Posterior vena cava (tissue), 2 donors: ENCODE measurements at places on chromosomes 5 and 9. TPM values are rescaled to one million over a fixed set of nuclear protein-coding genes. Genes with fewer than 3 reads are reported as not detected.

- DNase-seq: no peak
These were observed 39.3 kb upstream of the CDC42SE2 start for GRCh38 chr5:131224387-131225201.

FAM151B gene
- 2.1 TPM for total RNA-seq

IFNK gene
- total RNA-seq: not detected

DNA sequence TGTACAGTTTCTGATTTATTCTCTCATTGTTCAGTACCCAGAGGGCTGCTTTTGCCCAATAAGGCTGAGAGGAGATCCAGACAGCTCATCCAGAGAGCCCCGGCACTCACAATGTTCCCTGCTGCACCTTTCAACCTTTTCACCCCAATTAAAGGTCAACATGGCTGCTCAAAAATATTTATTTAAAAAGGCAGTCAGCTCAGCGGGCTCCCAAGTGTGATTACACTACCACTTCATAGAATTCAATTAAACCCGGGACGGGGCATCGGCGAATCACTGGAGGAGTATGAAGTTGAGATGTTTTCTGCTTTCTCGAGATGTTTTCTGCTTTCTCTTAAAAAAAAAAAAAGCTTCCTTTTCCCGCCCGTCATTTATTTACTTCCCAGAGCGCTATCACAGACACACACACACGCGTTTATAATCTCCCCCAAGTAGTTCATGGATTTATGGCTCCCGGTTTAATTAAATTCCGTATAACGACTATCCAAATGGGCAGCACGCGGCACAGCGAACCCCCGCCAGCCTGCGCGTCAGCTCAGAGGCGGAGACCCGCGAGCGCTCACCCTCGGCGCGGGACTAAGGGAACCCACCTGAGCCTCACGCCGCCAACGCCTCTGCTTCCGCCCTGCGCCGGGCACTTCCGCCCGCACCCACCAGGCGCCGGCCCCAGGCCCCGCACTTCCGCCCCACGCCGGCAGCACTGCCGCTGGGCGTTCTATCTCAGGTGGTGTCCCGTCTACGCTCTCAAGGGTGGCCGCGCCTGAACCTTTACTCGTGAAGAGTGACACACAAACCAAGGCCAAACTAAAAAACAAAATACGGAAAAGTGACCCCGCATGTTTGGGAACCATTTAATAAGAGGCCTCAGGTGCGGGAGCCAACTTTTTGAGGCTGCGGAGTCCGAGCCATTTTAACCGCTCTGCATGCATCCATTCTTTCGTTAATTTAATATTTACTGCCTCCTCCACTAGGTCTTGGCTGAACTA is at the start of gene C5orf63:
Gene C5orf63, minus strand, starts transcription at position 642 of the 986 bp plus-strand sequence. CDS start 14,507 bp downstream, outside the sequence.
- DNase-seq: peak; percentile 89

GRCh38 chr9:77893706-77894105 is 137.9 kb downstream of the GNAQ start:
- DNase-seq: no peak

- DNase-seq: no peak
These were observed 500.2 kb upstream of the CDH6 start for GRCh38 chr5:30693326-30693725.

MELK gene
- total RNA-seq: 0.88 TPM

GRCh38 chr9:108950168-108950567 is 16.0 kb downstream of the ABITRAM start:
- no peak for DNase-seq

- DNase-seq: no peak
These were observed 1.9 kb downstream of the GCNT4 start for GRCh38 chr5:75050415-75050814.

DNA sequence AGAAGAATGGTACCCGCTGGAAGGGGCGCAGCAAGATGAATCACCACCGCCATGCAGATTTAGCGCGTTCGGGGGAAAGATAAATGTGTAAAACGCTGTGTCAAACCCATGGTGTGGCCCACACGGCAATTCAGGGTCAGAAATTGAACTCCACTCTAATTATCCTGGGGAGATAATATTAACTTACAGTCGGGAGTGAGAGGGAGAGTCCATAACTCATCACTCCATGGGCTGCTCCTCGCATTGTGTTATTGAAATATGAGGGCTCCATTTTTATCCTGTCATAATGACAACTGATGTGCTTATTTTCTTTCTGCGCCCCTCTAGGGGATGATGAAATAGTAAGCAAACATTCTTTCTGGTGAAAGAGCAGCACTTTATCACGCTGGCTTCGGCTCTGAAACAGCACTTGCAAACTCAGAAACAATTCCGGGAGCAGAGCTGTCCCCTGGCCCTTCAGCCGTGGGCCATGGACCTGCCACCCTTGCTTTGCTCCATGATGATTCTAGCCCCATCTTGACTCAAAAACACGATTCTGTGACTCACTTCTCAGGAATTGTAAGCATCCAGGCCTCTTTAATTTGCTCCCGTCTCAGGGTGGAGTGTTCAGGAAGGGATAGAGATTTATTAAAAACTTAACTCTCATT is 431.6 kb downstream of the IRX1 start:
- DNase-seq: no peak

- DNase-seq: no peak
These were observed 410.5 kb downstream of the TMEM38B start for GRCh38 chr9:106104887-106105286.

GRCh38 chr5:135842737-135843136 is 8.3 kb downstream of the SLC25A48 start:
- peak; percentile 15 for DNase-seq

TXNDC8 gene
- not detected for total RNA-seq

DNA sequence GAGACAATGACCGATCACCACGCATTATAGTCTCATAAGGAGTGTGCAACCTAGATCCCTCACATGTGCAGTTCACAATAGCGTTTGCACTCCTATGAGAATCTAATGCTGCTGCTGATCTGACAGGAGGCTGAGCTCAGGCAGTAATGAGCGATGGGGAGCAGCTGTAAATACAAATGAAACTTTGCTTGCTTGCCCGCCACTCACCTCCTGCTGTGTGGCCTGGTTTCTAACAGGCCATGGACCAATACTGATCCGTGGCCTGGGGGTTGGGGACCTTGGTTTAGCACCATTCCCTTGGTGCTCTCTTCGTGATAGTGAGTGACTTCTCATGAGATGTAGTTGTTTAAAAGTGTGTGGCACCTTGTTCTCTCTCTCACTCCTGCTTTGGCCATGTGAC is 50.2 kb downstream of the PRLR start:
- DNase-seq: no peak

DNA sequence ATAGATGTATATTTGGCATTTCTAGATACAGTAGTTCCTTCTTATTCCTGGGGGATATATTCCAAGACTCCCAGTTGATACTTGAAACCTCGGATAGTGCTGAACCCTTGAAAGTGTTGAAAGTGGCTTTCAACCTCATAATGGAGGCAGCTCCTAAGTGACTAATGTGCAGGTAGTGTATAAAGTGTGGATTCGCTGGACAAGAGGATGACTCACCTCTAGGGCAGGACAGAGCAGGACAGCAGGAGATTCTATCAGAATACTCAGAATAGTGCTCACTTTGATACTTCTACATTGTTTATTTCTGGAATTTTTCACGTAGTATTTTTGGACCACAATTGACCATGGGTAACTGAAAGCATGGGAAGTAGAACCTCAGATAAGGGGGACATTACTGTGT is 1138.9 kb upstream of the WWC1 start:
- no peak for DNase-seq

GRCh38 chr9:94718936-94719335 is 7.6 kb upstream of the AOPEP start:
- DNase-seq: no peak
